ENCODE measurements at places on chromosomes 2 and 18.
A peak's percentile ranks its signal among the peaks of the same experiment; 100 is the strongest.

DNA sequence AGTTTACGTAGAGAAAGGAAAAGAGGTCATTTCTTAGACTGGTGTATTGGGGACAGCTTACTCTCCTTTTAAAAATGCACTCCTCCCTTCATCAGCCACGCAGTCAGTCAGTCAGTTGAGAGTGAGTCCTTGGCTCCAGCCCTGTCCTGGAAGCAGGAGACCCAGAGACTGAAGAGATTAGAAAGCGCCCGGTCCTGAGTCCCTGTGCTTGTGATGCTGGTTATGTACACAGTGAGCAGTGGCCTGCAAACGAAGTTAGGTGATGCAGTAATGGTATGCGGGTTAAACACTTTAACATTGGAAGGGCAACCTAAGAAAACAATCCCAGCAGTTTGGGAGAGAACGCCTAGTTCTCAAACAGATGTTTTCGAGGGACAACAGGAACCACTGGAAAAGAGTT lies 6.3 kb upstream of the ASB1 start:
- DNase-seq, result no peak

DNA sequence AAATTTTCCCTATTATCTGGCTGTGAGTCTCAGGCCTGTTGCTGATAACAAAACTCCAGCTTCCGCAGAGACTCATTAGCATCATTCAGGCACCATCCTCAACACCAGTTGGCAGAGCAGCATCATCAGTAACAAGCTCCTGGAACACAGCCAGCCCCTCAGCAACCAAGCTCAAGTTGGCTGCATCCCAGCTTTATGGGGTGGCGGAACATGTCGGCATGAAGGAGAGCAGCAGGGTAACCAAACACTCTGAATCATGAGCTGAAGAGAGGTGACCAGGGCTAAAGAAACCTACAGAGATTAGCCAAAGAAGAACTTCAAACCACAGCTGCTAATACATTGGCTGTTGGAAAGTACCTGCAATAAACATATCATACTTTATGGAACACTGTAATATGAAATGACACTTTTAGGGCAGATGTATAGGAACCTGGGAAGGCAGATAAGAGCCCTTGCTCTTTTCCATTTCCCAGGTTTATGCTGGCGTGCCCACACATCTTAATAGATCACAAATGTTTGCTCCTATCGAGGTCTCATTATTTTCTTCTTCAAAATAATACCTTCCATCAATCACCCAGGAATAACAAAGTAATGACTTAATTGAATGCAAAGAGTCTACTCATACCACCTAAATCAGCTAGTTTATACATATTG lies 63.8 kb downstream of the PDE11A start:
- no peak for DNase-seq

- peak; percentile 47 for DNase-seq
Observed at GRCh38 chr2:219175928-219176817, 552 bp downstream of the CNPPD1 start.

GRCh38 chr18:39846265-39846664 lies 2108.8 kb upstream of the PIK3C3 start:
- no peak for DNase-seq

DNA sequence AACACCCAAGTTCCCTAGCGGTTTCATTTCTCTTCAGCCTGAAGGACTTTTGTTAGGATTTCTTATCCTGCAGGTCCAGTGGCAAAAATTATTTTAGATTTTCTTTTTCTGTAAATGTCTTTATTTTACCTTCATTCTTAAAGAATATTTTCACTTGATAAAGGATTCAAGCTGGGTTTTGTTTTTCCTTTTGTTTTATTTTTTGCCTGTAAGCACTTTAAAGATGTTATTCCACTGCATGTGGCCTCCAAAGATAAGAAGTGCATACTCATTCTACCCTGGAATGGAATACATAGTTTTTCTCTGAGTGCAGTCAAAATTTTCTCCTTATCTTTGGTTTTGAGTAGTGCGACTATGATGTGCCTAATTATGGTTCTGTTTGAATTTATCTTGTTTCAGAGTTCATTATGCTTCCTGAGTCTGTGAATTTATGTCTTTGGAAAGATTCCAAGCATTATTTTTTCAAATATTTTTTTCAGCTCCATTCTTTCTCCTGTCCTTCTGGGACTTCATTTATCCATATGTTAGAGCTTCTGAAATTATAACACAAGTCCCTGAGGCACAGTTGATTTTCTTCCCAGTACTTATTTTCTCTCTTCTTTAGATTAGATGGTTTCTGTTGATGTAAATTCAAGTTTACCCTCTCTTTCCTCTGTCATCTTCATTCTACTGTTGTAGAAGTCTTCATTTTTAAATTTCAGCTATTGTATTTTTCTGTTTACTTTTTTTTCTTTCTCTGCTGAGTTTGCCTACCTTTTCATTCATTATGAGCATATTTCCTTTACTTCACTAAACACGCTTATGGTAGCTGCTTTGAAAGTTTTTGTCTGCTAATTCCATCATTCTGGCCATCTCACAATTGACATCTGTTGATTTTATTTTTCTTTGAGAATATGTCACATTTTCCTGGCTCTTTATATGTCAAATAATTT lies 69.6 kb downstream of the MAPRE2 start:
- DNase-seq, result no peak

GRCh38 chr18:11784674-11785304 lies 66.4 kb upstream of the CHMP1B start:
- DNase-seq, result no peak
